ENCODE measurements at places on chromosomes 3 and 15. TPM values are rescaled to one million over a fixed set of nuclear protein-coding genes. Genes with fewer than 3 reads are reported as not detected.

- no peak for DNase-seq
Measured at GRCh38 chr3:3495611-3496010, 303.6 kb upstream of the LRRN1 start.

MCF2L2 gene
- total RNA-seq = 0.22 TPM

DNA sequence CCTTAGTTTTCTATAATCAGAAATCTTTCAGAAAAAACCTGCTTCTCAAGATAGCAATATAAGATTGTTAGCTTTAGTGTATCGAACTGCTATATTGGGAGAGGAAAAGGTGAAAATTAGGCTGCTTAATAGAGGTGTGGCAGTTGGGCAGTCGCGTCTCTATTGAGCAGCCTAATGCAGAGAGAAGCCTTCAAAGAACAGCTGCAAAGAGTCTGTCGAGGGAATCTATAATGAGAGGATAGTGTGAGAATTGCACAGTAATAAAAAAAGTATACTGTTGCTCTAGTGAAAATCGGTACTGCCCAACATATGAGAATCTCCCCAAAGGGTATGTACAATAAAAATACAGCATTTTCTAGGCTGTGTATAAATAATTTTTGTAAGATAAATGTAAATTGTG, 184.4 kb downstream of the TCF12 start:
- no peak for DNase-seq

DNA sequence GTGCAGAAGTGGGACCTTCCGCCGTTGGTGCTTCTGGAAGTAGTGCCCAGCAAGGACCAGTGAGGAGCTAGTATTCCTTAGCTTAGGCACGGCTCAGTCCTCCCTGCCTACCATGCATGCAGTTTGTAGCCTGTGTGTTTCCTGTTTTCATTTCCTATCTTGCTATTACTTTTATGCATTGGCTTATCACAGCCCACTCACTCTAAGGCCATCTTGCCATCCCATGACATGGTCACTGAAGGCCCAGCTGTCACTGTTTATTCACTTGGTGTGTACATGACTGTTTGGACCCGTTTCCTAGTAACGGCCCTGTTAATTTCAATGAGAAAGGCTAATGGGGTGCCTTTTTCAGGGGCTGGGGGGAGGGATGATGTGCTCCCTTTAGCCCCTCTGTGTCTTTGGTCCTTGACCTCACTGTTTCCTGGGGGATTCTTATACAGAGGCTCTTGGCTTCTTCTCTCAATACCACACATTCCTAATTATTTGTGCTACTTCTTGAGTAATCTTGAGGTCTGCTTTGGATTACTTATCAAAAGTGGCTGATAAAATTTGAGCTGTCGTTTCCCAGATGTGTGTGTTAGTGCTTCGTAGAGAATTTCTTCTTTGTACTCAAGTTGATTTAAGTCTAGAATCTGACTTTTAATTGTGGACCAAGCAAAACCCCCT, 24.5 kb upstream of the TRAK1 start:
- DNase-seq = no peak
